Stimulated activated CD8-positive, alpha-beta memory T cell treated with anti-CD3 and anti-CD28 coated beads, Interleukin-12 subunit alpha, Interleukin-12 subunit beta, amount 100 ng/mL, for 1 hour (primary cell): ENCODE measurements at places on chromosomes 16 and 17.

GRCh38 chr17:17728550-17729251 is 47.4 kb downstream of the RAI1 start:
- DNase-seq = no peak

- DNase-seq = no peak
These were observed 492.2 kb downstream of the CDH11 start for GRCh38 chr16:64629622-64630021.

- no peak for DNase-seq
These were observed 7.3 kb downstream of the KIF18B start for GRCh38 chr17:44940317-44940716.

GRCh38 chr17:10793816-10794215 is 10.1 kb downstream of the TMEM238L start:
- no peak for DNase-seq

DNA sequence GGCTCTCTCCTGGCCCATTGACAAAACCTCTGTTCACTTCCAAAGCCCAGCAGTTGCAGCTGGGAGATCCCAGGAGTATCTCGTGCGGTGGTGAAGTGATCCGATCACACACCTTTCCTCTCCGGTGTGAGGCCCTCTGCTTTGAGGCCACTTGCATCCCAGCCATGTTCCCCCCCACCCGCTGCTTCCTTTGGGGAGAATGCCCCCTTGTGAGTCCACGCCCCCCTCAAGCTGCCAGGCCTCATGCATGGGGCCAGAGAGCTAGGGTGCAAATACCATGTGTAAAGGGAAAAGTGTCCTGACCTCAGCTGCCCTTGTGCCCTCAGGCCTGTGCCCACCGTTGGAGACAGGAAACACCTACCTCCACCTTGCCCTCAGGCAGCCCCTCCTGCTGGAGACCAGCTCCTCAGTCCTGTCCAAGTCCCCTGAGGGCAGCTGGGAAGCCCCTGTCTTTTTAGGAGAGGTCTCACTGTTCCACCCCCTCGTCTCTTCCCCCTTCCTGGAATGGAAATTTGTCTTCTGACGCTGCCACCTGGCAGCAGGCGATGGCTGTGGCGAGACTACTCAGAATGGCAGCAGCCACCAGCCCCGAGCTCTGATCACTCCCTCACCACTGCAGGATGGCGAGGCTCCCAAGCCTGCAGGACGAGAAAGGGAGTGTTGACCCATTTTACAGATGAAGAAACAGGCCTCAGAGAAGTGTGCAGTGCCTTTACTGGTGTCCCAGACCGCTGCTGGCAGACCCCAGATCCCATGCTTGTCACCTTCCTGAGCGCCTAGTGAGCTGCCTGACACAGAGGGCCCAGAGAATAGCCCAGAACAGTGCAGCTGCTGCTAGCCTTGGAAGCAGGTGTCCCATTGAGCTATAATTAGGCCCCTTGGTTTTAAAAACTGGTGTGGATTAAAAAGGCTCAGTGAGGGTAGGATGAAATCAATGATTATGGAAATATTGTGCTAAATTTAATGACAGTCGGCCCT is 120.6 kb upstream of the CACNG5 start:
- DNase-seq = no peak
